Psoas muscle (tissue), 8 donors: ENCODE measurements at places on chromosomes 12 and 14. TPM values are rescaled to one million over a fixed set of nuclear protein-coding genes. Genes with fewer than 3 reads are reported as not detected.

Gene RPGRIP1
- total RNA-seq: not detected

Gene SERPINA1
- 4.6 TPM for total RNA-seq

Gene RNASE1
- 181 TPM for total RNA-seq

Gene CELA1
- total RNA-seq: not detected

Gene YBX3
- total RNA-seq: 3,022 TPM

GRCh38 chr12:111798182-111798581 lies 31.4 kb downstream of the ALDH2 start:
- peaks cover 4% of the 10 kb centered on the region for H3K4me1 ChIP-seq
- H3K27ac ChIP-seq: no peak overlapping the region
- peaks cover 2% of the 10 kb centered on the region for H3K36me3 ChIP-seq
- no peak for DNase-seq
- no peak overlapping the region for H3K4me3 ChIP-seq
- no peaks in the 10 kb centered on the region for H3K27me3 ChIP-seq

GRCh38 chr14:54420478-54421142 lies 20.6 kb downstream of the CNIH1 start:
- H3K4me1 ChIP-seq: no peaks in the 10 kb centered on the region
- no peaks in the 10 kb centered on the region for H3K27me3 ChIP-seq
- no peak for DNase-seq
- no peak overlapping the region for H3K27ac ChIP-seq
- H3K36me3 ChIP-seq: peaks cover 10% of the 10 kb centered on the region
- H3K4me3 ChIP-seq: no peak overlapping the region

DNA sequence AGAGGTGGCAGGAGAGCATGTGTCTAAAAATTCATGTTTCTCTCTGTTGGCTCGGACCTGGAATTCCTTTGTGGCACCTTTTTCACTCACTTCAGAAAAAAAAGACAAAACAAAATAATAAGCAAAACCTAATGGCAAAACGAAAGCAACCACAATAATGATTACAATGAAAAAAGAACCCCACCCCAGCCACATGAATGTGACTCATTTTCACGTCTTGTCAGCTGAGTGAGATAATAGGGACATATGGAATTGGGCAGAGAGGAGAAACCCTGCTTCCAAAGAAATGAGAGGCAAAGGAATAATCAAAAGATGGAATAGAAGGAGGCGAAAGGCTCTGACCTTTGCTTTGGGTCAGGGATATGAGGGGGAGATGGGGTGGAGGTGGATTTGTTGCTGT lies 143.4 kb downstream of the SLC8A3 start:
- no peaks in the 10 kb centered on the region for H3K27me3 ChIP-seq
- H3K4me3 ChIP-seq: no peak overlapping the region
- H3K4me1 ChIP-seq: no peaks in the 10 kb centered on the region
- no peak overlapping the region for H3K27ac ChIP-seq

GRCh38 chr14:99507860-99508640 lies 26.8 kb downstream of the CCNK start:
- no peak overlapping the region for H3K27ac ChIP-seq
- no peaks in the 10 kb centered on the region for H3K27me3 ChIP-seq
- DNase-seq: no peak
- H3K4me1 ChIP-seq: no peaks in the 10 kb centered on the region
- peaks cover 13% of the 10 kb centered on the region for H3K36me3 ChIP-seq
- H3K4me3 ChIP-seq: no peak overlapping the region

- no peaks in the 10 kb centered on the region for H3K36me3 ChIP-seq
- DNase-seq: no peak
- no peaks in the 10 kb centered on the region for H3K27me3 ChIP-seq
- no peak overlapping the region for H3K27ac ChIP-seq
- no peaks in the 10 kb centered on the region for H3K4me1 ChIP-seq
Observed at GRCh38 chr12:90428465-90428864, 526.5 kb downstream of the CCER1 start.

GRCh38 chr12:62301080-62301798 lies 41.0 kb downstream of the USP15 start:
- no peak for DNase-seq
- peaks cover 4% of the 10 kb centered on the region for H3K36me3 ChIP-seq
- H3K4me3 ChIP-seq: no peak overlapping the region
- no peaks in the 10 kb centered on the region for H3K27me3 ChIP-seq

GRCh38 chr12:3138941-3139511 lies 61.8 kb downstream of the TSPAN9 start:
- H3K36me3 ChIP-seq: no peaks in the 10 kb centered on the region
- H3K27ac ChIP-seq: no peak overlapping the region
- H3K27me3 ChIP-seq: no peaks in the 10 kb centered on the region
- DNase-seq: no peak
- peaks cover 24% of the 10 kb centered on the region for H3K4me1 ChIP-seq

DNA sequence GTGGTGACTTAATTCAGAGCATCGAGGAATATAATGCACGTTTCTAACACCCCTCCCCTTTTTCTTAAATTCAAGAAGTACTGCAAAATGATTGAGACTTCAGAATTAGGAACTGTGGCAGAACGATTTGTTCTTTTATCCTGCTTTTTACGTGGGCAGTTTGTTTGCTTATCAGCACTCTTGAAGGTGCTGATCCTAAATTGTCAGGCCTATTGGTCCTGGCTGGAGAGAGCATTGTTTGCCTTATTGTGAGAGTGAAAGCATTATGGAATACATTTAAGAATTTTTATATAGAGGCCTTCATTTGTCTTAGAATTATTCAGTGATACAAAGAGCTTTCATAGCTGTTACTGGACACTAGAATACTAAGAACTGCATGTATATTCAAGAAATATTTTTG lies 59.1 kb downstream of the TMTC2 start:
- no peaks in the 10 kb centered on the region for H3K4me1 ChIP-seq
- H3K36me3 ChIP-seq: no peaks in the 10 kb centered on the region
- no peak overlapping the region for H3K27ac ChIP-seq

DNA sequence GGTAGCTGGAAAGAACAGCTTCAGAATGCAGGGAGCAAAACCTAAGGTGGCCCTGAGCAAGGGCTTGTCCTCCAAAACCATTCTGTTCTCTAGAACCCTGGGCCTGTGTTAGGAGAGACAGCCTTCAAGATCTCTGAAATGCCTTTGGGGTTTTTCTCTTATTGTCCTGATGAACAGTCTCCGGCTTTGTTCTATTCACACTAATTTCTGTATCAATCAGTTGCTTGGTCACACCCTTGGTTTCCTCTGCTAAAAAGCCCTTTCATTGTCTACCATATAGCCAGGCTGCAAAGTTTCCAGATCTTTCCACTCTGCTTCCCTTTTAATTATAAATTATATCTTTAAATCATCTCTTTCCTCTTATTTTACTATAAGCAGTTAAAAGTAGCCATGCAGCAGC lies 219.9 kb upstream of the ARID2 start:
- no peaks in the 10 kb centered on the region for H3K4me1 ChIP-seq
- no peaks in the 10 kb centered on the region for H3K36me3 ChIP-seq
- no peak overlapping the region for H3K4me3 ChIP-seq
- H3K27ac ChIP-seq: no peak overlapping the region
- no peak for DNase-seq
- H3K27me3 ChIP-seq: no peaks in the 10 kb centered on the region
